ENCODE measurements at places on chromosomes 3 and 15.

DNA sequence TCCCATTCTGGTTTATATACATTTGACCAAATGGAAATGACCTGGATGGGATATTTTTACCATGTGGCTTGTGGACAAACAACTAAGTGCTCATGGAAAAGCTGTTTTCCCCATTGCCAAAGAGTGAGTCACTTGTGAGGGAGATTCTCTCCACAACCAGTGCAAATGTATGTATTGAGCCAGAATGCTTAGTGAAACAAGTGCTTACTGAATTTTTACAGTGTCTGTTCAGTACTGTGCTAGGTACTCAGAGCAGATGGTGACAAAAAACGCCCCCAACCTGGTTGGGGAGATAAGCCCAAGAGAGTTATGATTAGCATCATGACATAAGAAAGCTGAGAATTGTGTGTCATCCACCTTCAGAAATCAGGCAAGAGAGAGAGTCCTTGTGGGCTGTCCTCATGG lies 2.3 kb downstream of the CHP1 start:
- DNase-seq = no peak

DNA sequence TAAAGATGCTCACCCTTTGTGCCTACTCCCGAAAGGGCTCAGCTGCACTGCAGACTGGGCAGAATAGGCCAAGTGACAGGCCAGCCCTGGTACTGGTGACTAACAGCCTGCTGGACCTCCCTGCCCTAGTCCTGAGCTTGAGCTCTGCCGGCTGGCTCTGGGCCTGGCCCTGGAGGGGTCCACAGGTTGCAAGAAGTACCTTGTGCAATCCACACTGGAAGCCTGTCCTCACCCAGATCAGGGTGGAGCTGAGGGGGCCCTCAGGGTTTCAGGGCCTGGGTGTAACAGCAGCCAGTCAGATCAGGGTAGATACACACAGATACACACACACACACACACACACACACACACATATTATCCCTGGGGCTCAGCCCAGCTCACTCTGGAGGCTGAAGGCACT lies 27.3 kb upstream of the PLA2G4D start:
- DNase-seq = no peak

DNA sequence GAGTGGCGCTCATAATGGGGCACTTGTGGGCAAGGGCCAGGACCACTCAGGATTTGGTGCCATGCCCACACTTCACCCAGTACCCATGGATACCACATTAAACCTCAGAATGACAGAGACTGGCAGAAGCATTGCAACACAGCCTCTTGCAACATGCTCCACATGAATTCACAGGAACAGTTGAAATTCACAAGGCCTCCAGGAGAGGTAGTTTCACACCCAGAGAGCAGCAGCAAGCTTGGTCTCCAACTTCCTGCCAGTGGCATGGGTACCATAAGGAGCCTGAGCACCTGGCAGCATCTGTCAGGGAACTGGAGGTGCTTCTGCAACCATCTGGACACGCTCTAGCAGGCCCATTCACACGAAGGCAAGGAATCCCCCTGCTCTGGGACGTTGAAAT lies 101.0 kb downstream of the OSBPL10 start:
- DNase-seq = no peak

GRCh38 chr3:74621581-74621980 lies 7.1 kb upstream of the CNTN3 start:
- DNase-seq = no peak

- DNase-seq = no peak
These were observed 70.5 kb upstream of the PLXND1 start for GRCh38 chr3:129676985-129677384.

GRCh38 chr15:40471105-40471807 lies 472 bp downstream of the CHST14 start:
- no peak for DNase-seq

DNA sequence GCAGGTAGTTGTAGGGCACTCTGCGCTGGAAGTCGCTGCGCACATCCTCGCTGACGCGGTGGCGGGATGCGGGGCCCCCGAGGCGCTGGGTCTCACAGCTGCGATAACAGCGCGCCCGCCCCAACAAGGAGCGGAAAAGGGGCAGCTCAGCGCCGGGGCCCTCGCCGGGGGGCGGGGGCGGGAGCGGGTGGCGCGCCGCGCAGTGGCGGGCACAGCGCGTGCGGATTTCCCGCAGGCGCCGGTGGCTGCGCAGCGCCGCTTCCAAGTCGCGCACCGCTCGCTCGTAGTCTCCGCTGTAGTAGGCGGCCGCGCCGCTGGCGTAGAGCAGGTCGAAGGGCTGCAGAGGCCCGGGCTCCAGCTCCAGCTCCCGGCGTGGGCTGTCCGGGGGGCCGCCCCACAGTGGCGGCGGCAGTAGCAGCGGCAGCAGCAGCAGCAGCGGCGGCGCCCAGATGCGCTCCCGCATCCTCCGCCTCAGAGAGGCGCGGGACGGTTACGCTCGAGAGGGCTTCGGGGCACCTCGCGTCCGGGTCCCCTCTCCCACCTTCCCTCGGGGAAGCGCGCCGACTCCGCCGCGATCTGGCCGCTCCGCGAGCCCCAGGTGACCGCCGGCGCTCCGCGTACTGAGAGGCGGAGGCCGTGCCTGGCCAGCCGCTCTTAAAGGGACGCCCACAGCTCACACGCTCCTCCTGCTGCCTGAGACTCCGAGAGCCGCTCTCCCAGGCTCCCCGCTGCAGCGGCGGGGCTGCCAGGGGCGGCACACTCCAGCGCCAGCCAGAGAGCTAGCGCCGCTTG lies at the start of gene P3H2:
P3H2 (minus strand) TSS at position 629 of the 792 bp plus-strand sequence; CDS start at position 463, 166 bp downstream.
- peak; percentile 87 for DNase-seq

GRCh38 chr3:184591789-184592188 lies 30.2 kb downstream of the EPHB3 start:
- DNase-seq = no peak

- DNase-seq = no peak
These were observed 29.9 kb upstream of the STT3B start for GRCh38 chr3:31502803-31503221.

DNA sequence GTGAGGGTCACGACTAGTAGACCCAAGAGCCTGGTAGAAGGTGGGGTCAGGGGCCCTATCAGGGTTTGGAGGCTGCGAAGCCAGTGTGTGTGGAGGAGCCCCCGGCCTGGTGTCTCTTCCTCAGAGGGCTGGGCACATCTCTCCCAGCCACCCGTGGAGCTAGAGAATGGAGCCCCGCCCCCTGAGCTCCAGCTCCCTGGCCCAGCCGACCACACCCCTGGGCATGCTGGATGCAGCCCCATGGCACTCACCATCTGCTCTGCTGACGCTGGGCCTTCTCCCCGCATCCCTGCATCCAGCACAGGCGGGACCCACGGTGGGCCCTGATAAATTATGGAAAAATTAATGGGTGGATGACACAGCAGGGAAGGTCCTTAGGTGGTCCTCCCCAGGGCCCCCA lies 17.5 kb downstream of the ANKRD63 start:
- no peak for DNase-seq

DNA sequence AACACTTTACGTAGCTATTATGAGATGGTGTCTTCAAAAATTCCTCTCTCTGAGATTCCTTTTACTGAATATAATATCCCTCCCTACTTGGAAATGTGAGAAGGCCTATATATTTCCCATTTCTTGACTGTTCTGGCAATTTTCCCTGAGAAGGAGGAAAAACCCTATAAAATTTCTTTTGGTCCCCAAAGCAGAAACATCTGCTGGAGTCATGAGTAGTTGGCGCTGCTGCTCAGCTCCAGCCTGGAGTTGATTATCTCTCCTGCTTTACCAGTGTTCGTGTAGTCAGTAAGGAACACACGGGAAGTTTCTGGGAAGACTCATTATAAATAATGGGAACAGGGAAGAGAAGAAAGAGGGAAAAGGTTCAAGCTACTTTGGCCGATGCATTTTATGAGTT lies 680.1 kb downstream of the EPHA3 start:
- no peak for DNase-seq

- peak; percentile 4 for DNase-seq
These were observed 10.4 kb upstream of the BAHD1 start for GRCh38 chr15:40430271-40430805.

DNA sequence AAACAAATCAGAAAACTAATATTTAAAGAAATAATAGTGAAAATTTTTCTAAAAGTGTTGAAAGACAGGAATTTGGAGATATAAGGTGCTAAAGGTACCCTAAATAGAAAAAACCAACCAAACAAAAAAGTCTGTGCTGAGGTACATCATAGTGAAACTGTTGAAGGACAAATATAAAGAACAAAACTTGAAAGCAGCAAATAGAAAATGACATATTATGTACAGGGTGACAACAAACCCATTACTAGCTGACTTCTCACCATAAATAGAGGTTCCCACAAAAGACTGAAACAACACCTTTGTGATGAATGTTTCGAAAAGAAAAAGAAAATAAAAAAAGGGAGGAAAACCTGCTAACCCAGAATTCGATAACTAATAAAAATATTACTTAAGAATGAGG lies 502.5 kb upstream of the NECTIN3 start:
- DNase-seq = no peak

DNA sequence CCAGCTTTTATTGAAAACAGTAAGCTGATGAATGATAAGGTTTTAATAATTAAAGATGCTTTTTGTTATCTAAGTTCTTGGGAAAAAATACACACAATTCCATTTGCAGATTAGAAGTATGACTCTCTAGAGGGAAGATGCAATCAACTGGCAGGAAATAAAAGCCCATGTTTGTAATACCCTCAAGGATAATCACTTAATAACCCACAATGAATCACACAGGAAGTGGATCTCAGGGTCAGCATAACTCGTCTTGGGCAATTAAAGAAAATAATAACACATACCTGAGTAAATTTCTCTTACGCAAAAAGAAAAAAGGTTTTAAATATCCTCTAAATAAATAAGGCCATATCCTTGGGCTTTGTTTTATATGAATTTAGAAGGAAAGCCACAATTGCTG lies 9.4 kb upstream of the EID1 start:
- DNase-seq = no peak

GRCh38 chr3:66507423-66508260 lies 6.8 kb upstream of the LRIG1 start:
- no peak for DNase-seq

DNA sequence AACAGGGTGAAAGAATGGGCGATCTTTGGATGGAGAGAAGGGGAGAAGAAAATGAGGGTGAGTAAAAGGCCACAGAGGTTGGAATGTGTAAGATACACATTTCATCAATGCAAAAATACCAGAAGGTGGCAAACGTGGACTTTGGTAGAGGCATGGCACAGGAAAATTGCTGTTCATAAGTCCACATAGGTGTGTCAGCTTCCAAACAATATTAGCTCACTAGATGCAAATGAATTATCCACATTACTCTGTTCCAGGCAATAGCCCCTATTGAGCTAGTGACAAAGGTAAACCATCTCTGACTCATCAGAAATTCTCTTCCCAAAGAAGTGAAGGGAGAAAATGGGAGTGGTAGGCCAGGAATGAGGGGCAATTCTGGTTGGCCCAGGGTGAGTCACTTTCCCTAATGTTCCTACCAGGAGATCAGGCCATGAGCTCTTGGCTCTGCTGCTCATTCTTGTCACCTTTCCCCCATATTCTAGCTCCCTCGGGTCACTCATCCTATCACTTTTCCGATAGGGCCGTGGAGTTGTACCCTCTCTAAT lies 19.9 kb downstream of the ACKR2 start:
- no peak for DNase-seq

DNA sequence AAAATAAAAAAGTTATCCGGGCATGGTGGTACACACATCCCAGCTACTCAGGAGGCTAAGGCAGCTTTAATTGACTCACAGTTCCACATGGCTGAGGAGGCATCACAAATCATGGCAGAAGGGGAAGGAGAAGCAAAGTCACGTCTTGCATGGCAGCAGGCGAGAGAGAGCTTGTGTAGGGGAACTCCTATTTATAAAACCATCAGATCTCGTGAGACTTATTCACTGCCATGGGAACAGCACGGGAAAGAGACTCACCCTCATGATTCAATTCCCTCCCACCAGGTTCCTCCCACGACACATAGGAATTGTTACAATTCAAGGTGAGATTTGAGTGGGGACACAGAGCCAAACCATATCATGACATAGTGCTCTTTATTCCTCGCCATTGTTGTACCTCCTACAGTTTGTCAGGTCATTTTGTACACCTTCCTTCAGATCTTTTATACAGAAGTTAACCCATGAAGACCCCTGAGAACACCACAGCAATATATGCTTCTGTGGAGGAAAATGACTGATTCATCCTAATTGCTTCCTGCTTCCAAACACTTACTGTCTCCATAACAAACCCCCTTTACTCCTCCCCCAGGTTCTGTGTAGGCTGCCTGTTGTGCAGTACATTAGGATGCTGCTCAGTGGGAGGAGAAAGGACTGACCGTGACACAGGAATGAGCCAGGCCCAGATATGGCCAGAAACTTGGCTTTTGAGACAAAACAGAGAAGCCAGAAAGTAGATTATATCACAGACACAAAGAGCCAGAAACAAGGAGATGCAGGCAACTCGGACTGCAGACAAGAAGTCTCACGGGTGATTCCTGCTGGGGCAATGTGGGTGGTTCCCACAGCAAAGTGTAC lies 67.9 kb upstream of the HEG1 start:
- no peak for DNase-seq

DNA sequence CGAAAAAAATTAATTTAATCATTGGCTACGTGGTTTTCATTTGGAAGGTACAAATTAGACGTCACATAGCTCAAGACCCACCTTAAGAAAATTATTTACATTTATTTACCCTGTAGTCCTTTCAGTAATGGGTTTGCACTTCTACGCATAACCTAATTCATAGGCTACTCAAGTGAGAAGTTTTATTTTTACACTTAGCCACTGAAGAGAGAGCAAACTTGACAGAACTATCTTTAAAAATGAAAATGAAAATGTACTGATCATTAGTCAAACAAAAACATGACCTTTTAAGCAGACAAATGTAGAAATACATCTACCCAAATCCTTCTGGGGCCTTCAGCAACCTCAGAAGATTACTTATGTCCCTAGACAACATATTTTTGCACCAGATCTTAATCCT lies 269.4 kb upstream of the TTC14 start:
- no peak for DNase-seq

GRCh38 chr15:93887151-93887550 lies 344.2 kb upstream of the MCTP2 start:
- peak; percentile 91 for DNase-seq

GRCh38 chr3:120741320-120741719 lies 996 bp downstream of the RABL3 start:
- DNase-seq = no peak

- DNase-seq = no peak
These were observed 60.3 kb upstream of the SIAH2 start for GRCh38 chr3:150823277-150823676.

DNA sequence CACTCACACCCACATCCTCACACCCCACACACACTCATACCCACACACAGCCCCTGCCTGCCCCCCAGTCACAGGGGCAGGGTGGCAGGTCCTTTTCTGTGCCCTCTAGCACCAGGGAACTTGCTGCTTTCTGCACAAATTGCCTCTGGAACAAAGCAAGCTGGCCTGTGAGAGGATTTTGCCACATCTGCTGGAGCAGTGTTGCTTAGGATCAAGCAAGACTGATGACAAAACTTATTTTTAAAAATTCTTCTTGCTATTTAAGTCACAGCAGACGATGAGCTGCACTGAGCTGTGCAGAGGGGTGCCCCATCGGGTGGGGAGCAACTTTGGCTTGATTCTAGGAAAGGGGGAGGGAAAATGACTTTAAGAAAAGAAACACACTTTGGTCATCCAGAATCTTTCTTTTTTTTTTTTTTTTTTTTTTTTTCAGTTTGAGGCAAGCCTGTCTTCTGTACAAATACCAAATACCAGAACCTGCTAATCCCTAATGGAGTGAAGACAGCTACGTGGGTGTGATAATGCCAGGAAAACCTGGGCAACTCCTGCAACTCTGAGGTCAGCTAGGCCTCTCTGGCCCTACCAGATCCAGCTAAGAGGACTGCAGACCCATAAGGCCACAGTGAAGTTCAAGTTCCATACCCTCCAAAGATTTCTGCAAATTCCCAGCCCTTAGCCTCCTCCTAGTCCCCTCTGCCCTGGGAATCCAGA lies 195.3 kb downstream of the ABHD5 start:
- DNase-seq = no peak
